Glutamatergic neuron (in vitro differentiated cells): ENCODE measurements at places on chromosomes 11 and 22. TPM values are rescaled to one million over a fixed set of nuclear protein-coding genes. Genes with fewer than 3 reads are reported as not detected.

DNA sequence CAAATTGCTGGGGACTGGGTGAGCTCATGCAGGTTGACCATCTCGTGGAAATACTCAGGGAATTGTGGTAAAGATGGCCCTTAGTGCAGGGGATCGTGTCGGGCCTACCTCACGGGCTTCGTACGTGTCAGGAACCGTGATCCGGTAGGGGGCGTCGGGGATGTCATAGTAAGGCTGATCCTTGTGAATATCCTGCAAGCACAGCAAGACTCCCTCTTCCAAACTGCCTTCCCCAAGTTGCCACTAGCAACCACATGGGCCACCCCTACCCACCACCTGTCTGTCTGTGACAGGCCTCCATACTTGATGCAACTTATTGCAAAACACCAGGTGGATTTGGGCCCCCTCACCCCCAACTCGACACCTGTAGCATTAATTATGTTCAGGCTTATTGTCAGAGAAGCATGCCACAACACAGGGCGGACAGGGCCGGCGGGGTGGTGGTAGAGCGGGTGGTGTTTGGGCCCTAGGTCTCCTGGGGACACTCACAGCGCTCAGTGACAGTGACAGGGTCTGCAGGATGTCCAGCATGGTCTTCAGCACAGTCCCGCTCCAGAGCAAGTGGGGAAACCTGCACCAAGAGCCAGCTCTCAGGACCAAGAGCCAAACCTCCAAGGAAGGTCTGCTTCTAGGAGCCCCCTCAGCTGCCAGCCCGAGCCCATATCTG lies 22.6 kb upstream of the SERPIND1 start:
- H3K27me3 ChIP-seq = peaks cover 4% of the 10 kb centered on the region
- no peak overlapping the region for H3K27ac ChIP-seq
- H3K36me3 ChIP-seq = no peaks in the 10 kb centered on the region
- DNase-seq = peak; percentile 44
- H3K4me3 ChIP-seq = no peak overlapping the region

DNA sequence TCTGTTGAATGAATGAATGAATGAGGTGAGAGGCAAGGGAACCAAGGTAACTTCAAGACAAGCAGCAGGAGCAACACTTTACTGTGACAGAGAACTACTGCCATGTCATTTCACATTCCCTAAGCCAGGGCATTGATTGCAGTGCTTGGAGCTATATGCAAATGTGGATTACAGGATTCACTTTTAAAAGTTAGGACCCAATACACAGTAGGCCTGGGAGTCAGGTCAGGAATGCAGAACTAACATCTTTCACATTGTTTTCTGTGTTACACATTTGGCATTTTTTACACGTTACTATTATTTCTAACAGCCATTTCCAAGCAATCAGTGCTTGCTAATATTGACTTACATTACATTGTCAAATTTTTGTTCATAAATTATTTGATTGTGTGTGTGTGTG lies 26.2 kb upstream of the ME3 start:
- H3K27me3 ChIP-seq = no peaks in the 10 kb centered on the region
- H3K27ac ChIP-seq = no peak overlapping the region
- no peak overlapping the region for H3K4me3 ChIP-seq
- no peaks in the 10 kb centered on the region for H3K36me3 ChIP-seq
- DNase-seq = no peak
- H3K4me1 ChIP-seq = no peaks in the 10 kb centered on the region

- H3K27me3 ChIP-seq = peaks cover 2% of the 10 kb centered on the region
- H3K4me3 ChIP-seq = no peak overlapping the region
- H3K27ac ChIP-seq = no peak overlapping the region
- H3K36me3 ChIP-seq = no peaks in the 10 kb centered on the region
- H3K4me1 ChIP-seq = no peaks in the 10 kb centered on the region
Observed at GRCh38 chr22:25054943-25055511, 102.5 kb downstream of the KIAA1671 start.

GRCh38 chr11:29012507-29012906 lies 904.3 kb downstream of the METTL15 start:
- no peak for DNase-seq
- no peaks in the 10 kb centered on the region for H3K27me3 ChIP-seq
- H3K27ac ChIP-seq = no peak overlapping the region
- H3K4me1 ChIP-seq = no peaks in the 10 kb centered on the region
- H3K36me3 ChIP-seq = no peaks in the 10 kb centered on the region

DNA sequence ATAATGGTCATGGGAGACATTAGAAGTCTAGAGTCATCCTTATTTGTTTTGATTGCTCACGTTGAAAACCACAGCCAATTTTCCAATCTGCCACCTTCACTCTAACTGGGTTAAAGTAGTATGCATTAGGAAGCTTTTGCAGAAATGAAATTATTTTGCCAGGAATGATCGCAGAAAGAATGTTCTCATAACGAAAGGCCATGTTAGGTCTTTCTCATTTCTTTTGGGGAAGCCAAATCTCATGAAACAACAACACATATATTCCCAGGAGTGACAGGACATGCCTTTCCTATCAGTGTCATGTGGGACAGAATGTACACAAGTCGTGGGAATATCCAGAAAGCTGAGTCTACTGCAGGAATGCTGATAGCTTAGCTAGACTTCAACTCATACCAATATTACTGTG lies 386.3 kb downstream of the AASDHPPT start:
- DNase-seq = no peak
- no peaks in the 10 kb centered on the region for H3K36me3 ChIP-seq

GRCh38 chr11:3920148-3920852 lies 64.8 kb downstream of the STIM1 start:
- no peak for DNase-seq
- no peaks in the 10 kb centered on the region for H3K4me1 ChIP-seq
- no peaks in the 10 kb centered on the region for H3K36me3 ChIP-seq

DNA sequence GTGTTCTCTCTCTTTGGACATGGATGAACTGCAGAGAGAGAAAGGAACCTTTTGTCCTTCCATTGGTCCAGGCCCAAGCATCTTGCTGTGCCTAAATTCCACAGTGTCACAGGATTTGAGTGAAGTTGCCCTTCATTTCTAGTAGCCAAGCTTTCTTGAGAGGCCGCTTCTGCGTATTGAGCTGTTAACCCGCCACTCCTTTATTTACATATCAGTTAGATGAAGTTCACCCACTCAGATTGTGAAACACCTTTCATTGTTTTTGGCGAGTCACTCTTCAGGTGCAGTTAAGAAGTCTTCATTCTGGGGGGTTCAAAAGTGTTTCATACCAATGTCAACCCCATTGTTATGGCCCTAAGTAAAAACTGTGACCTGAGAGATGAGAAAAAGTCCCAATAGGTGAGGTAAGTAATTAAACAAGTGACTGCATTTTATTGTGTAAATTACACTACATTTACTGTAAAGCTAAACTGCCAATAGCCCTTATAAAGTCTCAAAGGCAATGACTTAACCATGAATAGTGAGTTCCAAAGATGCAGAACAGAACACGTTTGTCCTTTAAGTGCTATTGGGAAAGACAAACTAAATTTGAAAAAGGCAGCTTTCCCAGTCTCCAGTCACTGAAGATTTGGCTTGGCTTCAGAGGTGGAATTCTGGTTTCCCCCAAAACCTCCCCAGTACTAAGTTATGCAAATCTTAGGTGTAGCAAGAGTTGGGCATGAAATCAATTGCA lies 61.0 kb downstream of the APIP start:
- no peaks in the 10 kb centered on the region for H3K27me3 ChIP-seq
- DNase-seq = no peak
- H3K27ac ChIP-seq = no peak overlapping the region
- no peaks in the 10 kb centered on the region for H3K4me1 ChIP-seq

DNA sequence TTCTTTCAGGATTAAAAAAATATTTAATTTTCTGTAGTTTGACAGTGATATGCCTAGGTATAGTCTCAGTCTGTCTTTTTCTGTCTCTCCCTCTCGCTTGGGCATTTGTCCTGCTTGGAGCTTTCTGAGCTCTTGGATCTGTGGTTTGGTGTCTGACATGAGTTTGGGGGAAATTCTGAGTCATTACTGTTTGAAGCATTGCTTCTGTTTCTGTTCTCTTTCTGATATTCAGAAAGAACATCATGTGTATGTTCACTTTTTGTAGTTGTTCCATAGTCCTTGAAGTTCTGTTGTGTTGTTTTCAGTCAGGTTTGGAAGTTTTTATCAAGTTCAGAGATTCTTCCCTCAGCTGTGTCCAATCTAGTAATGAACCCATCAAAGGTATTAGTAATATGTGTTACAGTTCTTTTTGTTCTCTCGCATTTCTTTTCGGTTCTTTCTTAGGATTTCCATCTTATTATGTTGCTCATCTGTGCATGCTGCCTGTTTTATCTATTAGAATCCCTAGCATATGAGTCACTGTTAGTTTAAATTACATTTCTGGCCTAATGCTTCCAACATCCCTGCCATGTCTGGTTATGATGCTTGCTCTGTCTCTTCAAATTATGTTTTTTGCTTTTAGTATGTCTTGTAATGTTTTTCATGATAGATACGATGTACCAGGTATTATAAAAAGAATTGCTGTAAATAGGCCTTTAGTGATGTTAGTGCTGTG lies 48.4 kb downstream of the DDX10 start:
- H3K36me3 ChIP-seq = peaks cover 12% of the 10 kb centered on the region
- H3K4me1 ChIP-seq = no peaks in the 10 kb centered on the region
- H3K27ac ChIP-seq = no peak overlapping the region
- DNase-seq = no peak
- no peaks in the 10 kb centered on the region for H3K27me3 ChIP-seq

- H3K4me3 ChIP-seq = no peak overlapping the region
- no peaks in the 10 kb centered on the region for H3K36me3 ChIP-seq
Observed at GRCh38 chr11:8059571-8060011, 21.4 kb upstream of the TUB start.

GRCh38 chr22:33028234-33028633 lies 29.9 kb downstream of the SYN3 start:
- peak overlapping the region; percentile 57 for H3K27ac ChIP-seq
- H3K36me3 ChIP-seq = no peaks in the 10 kb centered on the region
- no peak overlapping the region for H3K4me3 ChIP-seq
- peak; percentile 41 for DNase-seq
- H3K27me3 ChIP-seq = peaks cover 5% of the 10 kb centered on the region
- H3K4me1 ChIP-seq = peaks cover 13% of the 10 kb centered on the region

- peak; percentile 15 for DNase-seq
- H3K4me3 ChIP-seq = no peak overlapping the region
- H3K36me3 ChIP-seq = no peaks in the 10 kb centered on the region
Observed at GRCh38 chr22:49965091-49966040, 4.8 kb downstream of the PIM3 start.

GRCh38 chr11:67301951-67302516 lies 1.3 kb upstream of the SSH3 start:
- H3K4me3 ChIP-seq = peak overlapping the region; percentile 79
- peaks cover 8% of the 10 kb centered on the region for H3K4me1 ChIP-seq
- peak; percentile 84 for DNase-seq
- peaks cover 6% of the 10 kb centered on the region for H3K36me3 ChIP-seq
- H3K27me3 ChIP-seq = peaks cover 4% of the 10 kb centered on the region

DNA sequence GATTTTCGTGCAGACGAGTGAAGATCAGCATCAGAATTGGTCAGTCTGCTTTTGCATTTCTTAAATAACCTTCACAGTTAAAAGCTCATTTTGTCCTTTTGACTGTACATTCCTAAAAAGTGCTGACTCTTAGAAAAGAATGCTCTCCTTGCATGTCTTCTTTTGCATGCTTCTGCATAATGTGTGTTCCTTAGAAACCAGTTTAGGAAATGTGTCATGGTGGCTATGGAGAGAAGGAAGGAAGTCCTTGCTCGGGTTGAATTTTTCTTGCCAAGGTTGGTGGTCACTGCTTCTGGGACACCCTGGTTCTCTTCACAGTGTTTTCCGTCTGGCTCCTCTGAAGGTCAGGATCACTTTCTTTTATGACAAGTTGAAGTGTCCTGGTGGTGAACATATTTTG lies 6.8 kb downstream of the AP2A2 start:
- peaks cover 4% of the 10 kb centered on the region for H3K36me3 ChIP-seq
- peak overlapping the region; percentile 30 for H3K4me3 ChIP-seq
- H3K4me1 ChIP-seq = peaks cover 25% of the 10 kb centered on the region
- no peak for DNase-seq
- H3K27ac ChIP-seq = no peak overlapping the region

WBP2NL gene
- total RNA-seq = not detected

P4HA3 gene
- not detected for total RNA-seq

CDC42EP2 gene
- total RNA-seq = 23.5 TPM

TRIM3 gene
- 128 TPM for total RNA-seq

POU2AF2 gene
- total RNA-seq = not detected

MS4A4E gene
- not detected for total RNA-seq
